Chondrocyte (in vitro differentiated cells): ENCODE measurements at places on chromosomes 4 and X.

GRCh38 chrX:134607523-134607922, 50.7 kb downstream of the PLAC1 start:
- no peak for DNase-seq

DNA sequence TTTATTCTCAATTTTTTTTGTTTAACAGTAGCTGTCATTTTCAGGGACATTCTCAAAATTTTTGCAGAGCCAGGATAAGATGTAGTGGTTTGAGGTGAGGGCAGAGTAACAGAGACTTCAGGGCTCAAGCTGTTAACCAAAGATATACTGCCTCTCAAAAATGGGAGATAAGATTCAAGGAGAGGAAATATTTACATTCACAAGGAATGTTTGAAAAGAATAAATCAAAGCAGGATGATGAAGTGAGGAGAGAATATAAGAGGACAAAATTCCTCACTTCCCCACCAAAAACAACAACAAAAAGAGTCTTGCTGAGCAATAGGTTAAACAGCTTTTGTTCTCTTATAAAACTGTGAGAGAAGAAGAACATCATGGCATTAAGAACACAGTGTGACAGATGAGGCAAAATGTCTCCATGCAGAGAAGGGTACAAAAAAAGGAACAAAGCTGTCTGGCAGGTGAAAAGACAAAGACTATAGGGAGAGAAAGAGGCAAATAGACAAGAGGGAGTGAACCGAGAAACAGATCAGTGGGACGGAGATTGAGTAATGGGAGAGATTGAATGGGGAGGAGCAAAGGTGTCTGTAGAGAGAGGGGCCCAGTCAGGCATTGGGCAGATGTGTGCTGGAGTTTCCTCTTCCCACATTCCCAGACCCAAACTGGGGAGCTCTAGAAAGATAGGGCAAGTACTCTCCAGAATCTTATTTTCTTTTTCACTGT, 106.1 kb upstream of the TMEM150C start:
- DNase-seq = no peak

GRCh38 chr4:151604238-151604637, 156.6 kb downstream of the GATB start:
- no peak for DNase-seq

- DNase-seq = no peak
Observed at GRCh38 chr4:40190880-40191815, 5.7 kb upstream of the RHOH start.

DNA sequence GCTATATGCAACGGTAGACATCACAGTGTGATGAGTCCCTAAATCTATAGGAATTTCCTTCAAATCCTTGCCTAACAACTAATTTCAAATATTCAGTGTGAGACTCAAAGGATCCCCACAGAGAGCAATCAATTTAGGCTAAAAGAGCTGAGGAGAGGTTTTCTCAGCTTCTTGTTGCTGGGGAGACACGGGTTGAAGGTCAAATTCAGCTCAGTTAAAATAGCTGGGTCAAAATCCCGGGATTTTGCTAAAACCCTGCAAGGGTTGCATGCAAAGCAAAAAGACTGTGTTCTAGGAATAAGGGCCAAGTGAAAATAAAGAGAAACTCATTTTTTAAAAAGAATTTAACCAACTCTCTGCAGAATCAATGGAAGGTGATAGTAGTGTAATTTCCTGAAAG, 1073.4 kb downstream of the NLGN4X start:
- DNase-seq = no peak

DNA sequence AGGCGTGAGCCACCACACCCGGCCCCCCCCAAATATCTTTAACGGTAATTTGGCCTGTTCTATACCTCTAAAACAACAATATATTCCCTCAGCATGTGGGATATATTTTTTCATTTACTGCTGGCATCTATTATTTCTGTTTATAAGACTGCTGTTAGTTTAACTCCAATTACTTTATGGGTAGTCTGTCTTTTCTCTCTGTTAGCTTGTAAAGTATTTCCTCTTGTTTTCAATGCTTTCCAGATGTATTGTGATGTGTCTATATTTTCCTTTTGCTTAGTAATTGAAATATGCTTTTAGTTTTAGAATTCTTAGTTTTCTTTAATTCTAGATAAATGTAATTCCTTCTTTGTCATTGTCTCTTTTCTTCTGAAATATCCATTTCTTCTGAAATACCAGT, 445.8 kb downstream of the ANKRD50 start:
- DNase-seq = no peak

DNA sequence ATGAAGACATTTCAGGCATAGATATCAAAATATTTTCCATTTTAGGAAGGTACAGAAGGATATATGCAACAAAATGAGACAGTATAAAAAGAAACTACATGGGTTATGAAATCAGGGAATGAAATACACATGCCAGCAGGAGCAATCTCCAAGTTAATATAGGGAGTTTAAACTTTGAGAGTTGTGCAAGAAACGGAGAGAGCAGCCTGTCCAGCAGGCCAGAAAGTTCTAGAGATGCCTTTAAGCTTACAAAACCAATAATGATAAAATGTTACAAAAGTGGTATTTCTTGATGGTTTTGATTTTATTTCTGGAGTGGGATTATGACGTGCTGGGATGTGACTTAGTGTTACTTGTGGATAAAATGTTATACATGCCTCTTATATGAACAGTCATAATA, 2047.9 kb downstream of the ARAP2 start:
- DNase-seq = no peak

GRCh38 chrX:13994536-13995080, 35.1 kb downstream of the GEMIN8 start:
- no peak for DNase-seq

DNA sequence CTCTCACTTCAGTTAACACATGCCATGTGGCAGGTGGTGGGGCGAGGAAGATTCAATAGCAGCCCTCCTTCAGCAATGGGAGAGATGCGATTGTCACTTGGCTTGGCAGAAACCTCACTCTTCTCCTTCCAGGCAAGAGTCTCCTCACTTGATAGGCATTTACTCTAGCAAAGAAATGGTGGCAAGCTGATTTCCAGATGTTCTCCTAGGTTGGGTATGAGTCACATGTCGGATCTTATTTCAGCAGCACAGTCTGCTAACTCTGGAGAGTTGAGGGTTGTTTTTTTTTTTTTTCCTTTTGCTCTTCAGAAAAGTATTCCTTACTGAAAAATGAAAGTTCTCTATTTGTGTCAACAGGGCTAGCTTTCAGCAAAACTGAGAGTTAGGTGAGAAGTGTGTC, 119.5 kb upstream of the CHRDL1 start:
- DNase-seq = no peak

DNA sequence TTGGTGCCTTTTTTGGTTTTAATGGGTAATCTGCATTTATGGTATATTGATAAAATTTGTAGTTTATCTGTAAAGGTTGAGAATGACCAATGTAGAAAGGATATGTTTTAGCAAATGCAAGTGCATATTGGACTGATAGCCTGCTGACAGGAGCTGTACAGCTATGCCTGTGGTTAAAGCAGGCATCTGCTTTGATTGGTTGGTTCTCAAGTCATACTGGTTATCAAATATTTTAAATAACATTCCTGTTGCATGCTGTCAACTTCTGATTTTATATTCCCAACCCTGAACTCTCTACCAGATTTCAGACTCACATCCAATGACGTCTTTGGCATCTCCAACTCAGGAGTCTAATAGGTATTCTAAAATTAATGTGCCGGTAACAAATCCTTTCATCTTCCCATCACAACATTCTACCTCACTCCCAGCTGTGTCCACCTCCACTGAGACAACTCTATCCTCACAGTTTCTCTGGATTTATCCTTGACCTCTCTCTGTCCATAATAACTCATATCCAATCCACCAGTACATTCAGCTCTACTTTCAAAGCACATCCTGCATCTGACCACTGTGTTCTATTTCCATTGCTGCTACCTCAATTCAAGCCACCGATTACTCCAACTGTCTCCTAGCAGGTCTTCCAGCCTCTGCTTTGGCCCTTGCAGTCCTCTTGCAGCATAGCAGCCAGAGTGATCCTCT, 125.7 kb downstream of the CAMK2D start:
- DNase-seq = no peak

DNA sequence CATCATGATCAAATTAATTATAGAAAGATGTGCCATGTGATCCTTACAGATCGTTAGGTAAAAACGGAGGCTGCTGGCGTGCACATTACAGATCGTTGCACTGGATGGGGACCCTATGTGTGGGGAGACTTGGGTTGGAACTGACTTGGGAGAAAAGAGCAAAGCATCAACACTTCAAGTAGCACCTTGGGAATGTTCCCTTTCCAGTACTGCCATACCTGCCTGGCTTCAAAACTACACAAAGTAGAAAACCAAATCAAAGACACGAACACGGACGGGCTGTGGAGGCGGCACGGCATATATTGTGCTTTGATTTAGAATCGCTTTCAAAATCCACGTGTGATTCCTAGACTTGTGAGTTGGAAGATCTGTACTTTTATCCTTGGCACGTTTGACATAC, 898 bp downstream of the CMC4 start:
- DNase-seq = no peak

GRCh38 chr4:122129061-122129460, 23.1 kb upstream of the BLTP1 start:
- no peak for DNase-seq

- no peak for DNase-seq
Observed at GRCh38 chrX:108123591-108124366, 32.2 kb downstream of the ATG4A start.

- no peak for DNase-seq
Observed at GRCh38 chrX:109739625-109740432, 6.8 kb upstream of the ACSL4 start.
